Stimulated activated CD8-positive, alpha-beta memory T cell treated with anti-CD3 and anti-CD28 coated beads, Interleukin-15, amount 100 ng/mL, for 24 hours (primary cell): ENCODE measurements at places on chromosomes 11 and 22.

DNA sequence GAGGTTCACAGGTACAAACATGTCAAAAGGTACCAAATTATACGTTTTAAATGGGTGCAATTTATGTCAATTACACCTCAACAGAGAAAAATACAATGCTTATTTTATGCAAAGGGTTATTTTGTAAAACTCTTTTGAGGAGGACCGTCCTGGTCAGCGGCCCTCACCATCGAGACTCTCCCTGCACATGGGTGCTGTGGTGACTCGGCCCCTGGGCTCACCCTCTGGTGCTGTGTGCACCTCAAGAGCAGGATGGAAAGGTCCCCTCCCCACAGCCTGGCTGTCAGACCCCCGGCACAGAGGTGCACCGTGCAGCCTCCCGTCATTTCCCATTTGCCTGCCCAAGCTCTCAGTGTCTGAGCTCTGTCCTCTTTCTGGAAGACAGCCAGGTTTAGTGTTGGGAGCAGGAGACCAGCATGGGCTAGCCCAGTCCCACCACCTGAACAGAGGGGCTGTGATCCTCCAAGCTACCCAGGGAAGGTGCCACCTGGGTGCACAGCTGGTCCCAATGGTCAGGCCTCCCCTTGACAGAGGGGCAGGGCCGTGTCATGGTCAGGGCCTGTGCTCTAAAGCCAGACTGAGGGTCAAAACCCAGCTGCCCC, 41.8 kb upstream of the PRODH start:
- DNase-seq, result no peak

DNA sequence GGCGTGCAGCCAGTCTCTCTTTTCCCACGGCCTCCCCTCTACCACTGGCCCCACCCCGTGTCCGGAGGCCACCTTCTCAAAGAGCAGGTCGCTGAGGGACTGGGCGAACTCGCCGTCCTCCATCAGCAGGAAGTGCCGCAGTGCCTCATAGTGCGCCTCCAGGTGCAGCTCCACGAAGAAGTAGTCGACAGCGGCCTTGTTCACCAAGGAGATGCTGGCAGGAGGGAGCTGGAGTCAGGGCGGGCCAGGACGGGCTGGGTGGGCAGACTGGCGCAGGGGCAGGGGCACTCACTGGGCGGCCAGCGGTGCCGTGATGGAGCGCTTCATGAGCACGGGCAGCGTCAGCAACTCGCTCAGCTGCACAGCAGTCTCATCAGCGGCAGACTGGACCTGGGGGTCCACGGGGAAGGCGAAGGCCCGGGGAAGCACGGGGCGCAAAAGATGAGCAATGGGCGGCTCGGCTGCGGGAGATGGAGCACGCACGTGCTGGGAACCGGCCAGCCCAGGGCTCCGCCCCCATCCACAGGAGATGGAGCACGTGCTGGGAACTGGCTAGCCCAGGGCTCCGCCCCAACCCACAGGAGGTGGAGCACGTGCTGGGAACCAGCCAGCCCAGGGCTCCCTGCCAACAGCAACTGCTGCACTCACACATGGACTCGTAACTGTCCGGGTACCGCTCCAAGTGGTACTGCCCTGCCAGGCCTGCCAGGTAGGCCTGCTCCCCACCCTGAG, 18.4 kb downstream of the SELENOO start:
- DNase-seq, result no peak

- no peak for DNase-seq
These were observed 1984.1 kb upstream of the RAG2 start for GRCh38 chr11:38582151-38582550.

GRCh38 chr22:45639747-45640102, 31.9 kb upstream of the ATXN10 start:
- no peak for DNase-seq

DNA sequence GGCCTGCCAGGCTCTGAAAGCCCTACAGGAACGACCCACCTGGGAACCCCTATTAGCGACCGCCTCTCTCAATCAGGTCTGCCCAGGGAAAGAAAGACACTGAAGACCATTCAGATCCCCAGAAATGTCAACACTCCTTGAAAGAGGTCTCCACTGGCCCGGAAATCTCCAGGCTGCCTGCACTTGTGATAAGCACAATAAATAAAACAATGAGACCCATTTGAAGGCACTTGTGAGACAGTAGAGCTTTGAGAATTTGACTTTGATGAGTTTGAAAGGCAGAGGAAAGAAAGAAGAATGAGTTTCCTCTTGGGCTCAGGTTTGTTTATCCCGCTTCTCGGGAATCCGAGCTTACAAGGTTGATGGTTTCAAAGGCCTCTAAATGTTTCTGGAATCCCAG, 416.3 kb downstream of the BUD13 start:
- DNase-seq, result no peak

DNA sequence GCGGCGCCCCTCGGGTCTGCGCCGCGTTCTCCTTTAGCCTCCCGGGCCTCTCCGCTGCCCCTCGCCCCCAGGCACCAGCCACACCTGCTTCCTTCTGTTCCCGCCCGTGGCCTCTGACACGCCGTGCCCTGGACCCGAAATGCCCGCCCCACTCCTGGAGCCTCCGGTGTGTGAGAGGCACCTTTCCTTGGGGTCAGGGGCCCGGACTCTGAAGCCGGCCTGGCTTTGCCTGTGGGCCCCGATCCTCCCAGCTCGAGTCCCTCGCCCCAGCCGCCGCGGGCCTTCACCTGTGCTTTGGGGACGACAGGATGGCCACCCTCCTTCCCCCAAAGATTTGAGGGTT, 661 bp upstream of the CDPF1 start:
- no peak for DNase-seq
